ENCODE measurements at places on chromosomes 11 and 22. TPM values are rescaled to one million over a fixed set of nuclear protein-coding genes. Genes with fewer than 3 reads are reported as not detected.

Gene CRYBB3
- not detected for total RNA-seq

Gene RAB30
- 3.9 TPM for total RNA-seq

Gene CCDC87
- not detected for total RNA-seq

Gene GGTLC3
- not detected for total RNA-seq

Gene PDE2A
- total RNA-seq: 33.9 TPM

Gene C11orf65
- not detected for total RNA-seq

Gene LRRN4CL
- 20.0 TPM for total RNA-seq

Gene OR10D3
- not detected for total RNA-seq

Gene SHANK3
- total RNA-seq: 12.7 TPM

Gene APOBEC3B
- not detected for total RNA-seq

Gene KRTAP5-6
- not detected for total RNA-seq

Gene POU2AF3
- 0.58 TPM for total RNA-seq

Gene ZNF280B
- 0.58 TPM for total RNA-seq

Gene GRAMD1B
- total RNA-seq: 0.58 TPM

Gene H19
- total RNA-seq: 33.3 TPM

Gene MFRP
- total RNA-seq: not detected

Gene C11orf91
- not detected for total RNA-seq

Gene OR4C12
- not detected for total RNA-seq

Gene KDM4E
- not detected for total RNA-seq

Gene PTPRCAP
- total RNA-seq: not detected

Gene HYLS1
- total RNA-seq: 6.6 TPM

Gene P2RY2
- 1.0 TPM for total RNA-seq

Gene C2CD3
- total RNA-seq: 172 TPM

Gene MS4A3
- not detected for total RNA-seq

Gene CABP7
- not detected for total RNA-seq

Gene CEND1
- total RNA-seq: not detected

Gene PAFAH1B2
- total RNA-seq: 63.0 TPM

Gene PATE1
- total RNA-seq: not detected

Gene KCTD14
- 40.8 TPM for total RNA-seq

Gene CELSR1
- 32.1 TPM for total RNA-seq

Gene RIMBP3C
- total RNA-seq: under 0.01 TPM

Gene CCDC188
- 3.6 TPM for total RNA-seq

Gene ELF5
- not detected for total RNA-seq

Gene DLG2
- 4.5 TPM for total RNA-seq

Gene CHKA
- 227 TPM for total RNA-seq

Gene OR10V1
- not detected for total RNA-seq
